Hippocampal formation (tissue), 2 donors: ENCODE measurements at places on chromosomes 4 and X.

GRCh38 chr4:83258461-83258860 lies 26.1 kb downstream of the COQ2 start:
- no peak for DNase-seq

DNA sequence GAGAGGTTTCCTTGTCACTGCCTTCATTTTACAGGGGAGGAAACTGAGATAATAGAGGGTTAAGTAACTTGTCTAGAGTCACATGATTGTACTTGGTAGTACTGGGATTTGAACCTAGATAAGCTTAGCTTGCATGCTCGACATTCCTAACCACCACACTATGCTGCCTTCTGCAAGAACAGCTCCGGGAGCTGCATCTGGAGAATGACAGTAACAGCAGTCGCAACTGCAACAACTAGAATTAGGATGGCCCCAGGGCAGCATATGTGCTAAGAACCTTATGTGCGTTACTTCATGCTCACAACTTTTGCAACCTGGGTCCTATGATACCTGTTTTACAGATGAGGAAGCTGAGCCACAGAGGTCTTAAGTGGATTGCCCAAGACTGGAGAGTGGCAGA lies 89.5 kb upstream of the LCORL start:
- no peak for DNase-seq

DNA sequence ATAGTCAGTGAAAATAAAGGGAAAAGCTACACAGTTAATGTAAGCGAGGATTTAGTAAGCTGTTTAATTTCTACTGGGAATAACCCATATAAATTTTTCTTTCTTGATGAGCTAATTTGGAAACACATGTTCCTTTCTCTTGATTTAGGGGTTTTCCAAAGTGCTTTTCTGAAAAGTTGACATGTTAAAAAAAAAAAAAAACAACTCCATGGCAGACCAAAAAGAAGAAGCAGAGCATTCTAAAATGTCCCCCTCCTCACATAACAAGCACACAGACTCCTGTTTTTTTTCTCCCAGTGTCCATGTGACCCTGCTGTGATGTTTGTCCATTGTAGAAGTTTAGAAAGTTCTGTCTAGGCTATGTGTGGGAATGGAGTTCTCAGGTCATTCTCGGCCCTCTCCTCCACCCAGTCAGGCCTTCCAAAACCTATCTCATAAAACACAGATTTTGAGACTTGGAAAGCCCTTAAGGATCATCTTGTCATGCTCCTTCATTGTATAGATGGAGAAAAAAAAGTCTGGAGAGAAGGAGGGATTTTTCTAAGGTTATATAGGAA lies 792 bp downstream of the CLIC2 start:
- DNase-seq: no peak

DNA sequence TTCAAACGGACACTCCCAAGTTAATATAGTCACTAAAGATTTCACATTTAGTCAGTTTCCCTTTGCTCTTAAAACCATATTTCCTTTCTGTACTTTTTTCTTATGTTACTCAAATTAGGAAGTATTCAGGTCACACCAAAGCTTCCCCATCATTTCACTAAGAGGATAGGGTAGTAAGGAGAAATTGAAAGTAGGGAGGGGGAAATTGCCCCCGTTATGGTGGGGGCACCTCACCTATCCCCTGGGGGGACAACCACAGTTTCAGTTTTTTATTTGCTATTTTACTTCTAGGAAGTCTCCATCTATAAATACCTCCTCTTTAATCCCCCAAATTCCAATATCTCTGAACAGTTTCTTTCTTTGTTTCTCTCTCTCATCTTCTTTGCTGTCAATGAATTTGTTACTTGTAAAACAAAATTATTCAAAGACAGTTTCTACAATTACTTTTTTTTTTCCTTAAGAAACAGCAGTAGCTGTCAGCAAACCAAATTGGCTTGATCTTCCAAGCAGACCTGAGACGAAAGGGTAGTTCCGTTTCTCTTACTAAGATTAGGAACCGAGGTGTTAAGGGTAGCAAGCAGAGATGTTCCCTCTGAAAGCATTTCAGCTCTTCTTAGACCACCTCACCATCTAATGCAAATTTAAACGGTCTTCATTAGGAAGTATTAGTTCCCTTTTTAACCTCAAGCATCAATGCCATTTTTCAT lies 160.2 kb upstream of the KLF3 start:
- DNase-seq: no peak

GRCh38 chr4:140463614-140464013 lies 34.5 kb downstream of the MGAT4D start:
- DNase-seq: no peak

DNA sequence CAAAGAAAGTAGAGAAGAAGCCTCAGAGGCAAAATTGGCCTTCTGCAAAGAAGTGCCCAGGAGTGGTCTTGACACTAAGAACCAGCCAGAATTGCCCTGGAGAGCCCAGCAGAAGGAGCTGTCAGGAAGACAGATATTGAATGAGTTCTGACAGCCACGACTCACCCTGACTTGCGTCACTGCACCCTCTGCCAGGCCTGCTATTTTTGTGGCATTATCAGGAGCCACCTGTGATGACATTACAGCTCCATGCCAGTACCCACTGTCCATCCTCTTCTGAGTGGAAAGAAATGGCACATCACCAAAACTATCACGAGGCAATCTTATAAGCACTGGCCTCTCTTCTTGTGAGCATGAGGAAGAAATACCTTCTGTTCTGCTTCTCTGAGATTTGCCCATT lies 67.7 kb downstream of the SMIM20 start:
- DNase-seq: no peak

DNA sequence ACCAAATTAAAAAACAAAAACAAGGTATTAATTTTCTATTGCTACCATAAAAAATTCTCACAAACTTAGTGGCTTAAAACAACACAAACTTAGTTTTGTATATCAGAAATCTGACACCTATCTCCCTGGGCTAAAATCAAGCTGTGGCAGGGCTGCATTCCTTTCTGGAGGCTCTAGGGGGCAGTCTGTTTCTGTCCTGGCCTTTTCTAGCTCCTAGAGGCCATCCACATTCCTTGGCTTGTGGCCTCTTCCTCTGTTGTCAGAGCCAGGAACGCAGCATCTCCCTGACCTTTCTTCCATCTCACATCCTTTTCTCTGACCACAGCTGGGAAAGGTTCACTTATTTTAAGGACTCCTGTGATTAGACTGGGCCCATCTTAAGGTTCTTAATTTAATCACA lies 38.9 kb upstream of the TLR2 start:
- DNase-seq: no peak

DNA sequence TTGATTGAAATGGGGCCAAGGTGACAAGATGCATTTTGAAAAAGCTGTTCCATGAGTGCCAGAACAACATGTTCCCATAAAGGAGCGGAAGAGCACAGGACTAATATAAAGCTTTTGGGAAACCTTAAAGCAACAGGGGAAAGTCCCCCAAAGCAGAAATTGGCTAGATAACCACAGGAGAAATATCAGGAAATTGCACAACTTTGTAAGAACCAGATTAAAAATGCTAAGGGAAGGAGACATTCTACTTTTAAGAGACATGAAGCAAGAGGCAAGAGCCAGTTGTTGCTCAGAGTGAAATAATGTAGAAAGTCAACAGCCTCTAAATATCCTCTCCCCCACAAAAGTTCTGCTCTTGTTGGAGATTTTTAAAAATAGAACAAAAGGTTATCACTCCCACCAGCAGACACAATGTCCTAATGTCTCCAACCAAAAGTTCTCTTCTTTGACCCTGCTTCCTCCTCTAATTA lies 85.2 kb upstream of the LNX1 start:
- no peak for DNase-seq

DNA sequence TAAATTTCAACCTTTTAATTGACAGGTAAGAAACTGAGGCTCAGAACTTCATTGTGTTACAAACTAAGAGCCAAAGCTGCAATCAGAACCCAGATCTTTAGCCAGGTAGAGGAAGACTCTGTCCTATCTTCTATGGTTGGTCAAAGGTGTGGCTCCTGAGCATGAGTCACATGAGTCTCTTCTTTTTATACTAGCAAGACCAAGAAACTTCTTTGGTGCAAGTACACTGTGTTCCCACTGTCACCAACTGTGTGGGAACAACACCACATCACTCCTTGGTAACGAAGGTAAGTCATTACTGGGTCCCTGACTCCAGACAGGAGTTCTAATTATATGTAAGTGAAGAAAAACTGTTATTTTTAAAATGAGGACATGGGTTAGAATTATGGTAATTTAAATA lies 290.1 kb downstream of the INPP4B start:
- DNase-seq: no peak

DNA sequence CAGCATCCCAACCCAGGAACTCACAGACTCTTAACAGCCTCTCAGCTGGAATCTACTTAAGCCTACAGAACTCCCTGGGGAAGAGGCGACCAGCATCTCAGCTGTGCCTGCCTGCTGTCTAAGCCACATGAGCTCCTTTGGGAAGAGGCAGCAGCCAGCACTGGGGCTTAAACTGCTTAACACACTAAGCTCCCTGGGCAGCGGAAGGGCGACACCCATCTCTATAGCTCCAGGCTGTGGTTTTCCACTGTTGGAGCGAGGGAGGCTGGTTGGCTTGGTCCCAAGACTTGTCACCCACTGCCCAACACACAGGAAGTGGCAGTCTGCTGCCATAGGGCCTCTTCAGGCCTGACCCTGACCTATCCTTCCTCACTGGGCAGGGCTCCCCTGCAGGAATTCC lies 1544.1 kb upstream of the ADGRL3 start:
- DNase-seq: no peak

DNA sequence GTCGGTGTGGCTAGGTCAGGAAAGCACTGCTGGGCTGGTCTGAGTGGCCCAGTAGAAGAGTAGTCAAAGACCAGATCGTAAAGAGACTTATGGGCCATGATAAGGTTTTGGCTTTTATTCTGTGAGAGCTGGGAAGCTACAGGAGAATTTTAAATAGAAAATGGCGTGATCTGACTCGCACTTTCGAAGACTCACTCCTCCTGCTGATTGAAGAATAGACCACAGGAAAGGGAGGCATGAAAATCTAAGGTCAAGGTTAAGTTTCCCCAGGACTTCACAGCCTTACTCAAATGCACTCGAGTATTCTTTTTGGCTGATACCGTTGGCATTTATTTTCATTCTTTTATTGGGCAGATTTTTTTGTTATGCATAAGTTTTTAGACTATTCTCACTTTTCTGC lies 231.4 kb upstream of the ANKRD50 start:
- no peak for DNase-seq

DNA sequence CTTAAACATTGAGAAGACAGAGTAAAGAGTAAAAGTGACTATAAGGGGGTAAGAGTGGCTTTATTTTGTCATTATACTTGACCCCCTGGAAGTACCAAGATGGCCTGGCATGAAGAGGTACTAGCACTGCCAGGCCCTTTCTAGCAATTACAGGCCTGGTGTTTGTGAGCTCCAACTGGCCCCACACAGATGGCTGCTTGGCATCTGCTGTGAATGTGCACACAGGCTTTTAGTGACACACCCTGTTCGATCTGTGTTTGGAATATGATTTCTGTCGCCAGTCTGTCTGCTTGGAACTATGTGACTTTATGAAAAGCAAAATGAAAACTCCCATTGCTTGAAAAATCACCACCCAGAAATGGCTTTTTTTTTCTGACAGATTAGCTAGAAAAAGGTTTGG lies 123.3 kb downstream of the CLCN4 start:
- DNase-seq: no peak

- no peak for DNase-seq
These were observed 31.1 kb upstream of the CLNK start for GRCh38 chr4:10715696-10716095.

DNA sequence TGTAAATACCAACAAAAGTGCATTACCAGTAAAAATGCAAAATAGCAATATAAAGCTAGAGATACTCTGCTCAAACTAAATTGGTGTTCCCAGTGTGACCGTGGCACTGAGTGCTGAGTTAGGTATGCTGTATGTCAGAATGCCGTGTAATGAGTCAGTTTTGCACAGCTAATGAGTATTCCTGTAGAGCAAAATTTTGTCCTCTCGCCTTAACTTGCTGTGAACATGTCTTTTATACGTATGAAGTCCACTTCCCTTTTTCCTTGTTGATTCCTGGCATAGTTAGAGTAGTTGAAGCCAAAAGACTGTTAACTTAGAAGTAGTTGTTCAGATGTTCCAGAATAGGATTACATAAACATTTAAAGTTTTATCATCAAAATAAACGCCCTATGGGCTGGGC lies 11.5 kb downstream of the DCLK2 start:
- DNase-seq: no peak

- DNase-seq: no peak
These were observed 250.5 kb upstream of the PRKX start for GRCh38 chrX:3963980-3964379.

GRCh38 chrX:133859860-133860259 lies 125.5 kb downstream of the GPC3 start:
- DNase-seq: no peak

DNA sequence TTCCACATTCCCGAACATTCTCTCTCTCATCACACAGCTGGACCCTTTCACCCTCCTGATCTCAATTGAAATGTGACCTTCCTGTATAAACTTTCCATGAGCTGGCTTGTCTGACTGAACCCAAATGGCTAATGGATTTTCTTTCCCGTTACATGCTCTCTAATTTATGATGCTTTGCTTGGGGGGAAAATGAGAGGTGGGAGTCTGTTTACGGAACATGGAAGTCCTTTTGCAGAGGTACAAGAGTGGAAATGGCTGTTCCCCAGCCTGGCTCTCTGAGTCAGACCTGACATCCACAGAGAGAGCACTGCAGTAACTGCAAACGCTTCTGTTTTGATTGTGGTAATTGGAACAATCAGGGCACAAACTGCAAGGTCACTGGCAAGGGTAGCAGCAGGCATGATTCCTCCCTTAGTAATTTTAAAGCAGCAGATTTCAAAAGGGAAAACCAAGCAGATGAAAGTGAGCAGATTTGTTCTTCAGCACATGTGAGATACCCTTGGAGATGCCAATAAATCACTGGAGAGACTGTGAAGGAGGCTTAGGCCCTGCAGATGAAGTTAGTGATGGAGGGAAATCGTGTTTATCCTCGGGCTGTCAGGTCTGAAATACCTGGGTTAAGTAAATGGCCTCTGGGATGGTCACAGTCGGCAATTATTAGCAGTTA lies 83.9 kb downstream of the SNCA start:
- DNase-seq: no peak

DNA sequence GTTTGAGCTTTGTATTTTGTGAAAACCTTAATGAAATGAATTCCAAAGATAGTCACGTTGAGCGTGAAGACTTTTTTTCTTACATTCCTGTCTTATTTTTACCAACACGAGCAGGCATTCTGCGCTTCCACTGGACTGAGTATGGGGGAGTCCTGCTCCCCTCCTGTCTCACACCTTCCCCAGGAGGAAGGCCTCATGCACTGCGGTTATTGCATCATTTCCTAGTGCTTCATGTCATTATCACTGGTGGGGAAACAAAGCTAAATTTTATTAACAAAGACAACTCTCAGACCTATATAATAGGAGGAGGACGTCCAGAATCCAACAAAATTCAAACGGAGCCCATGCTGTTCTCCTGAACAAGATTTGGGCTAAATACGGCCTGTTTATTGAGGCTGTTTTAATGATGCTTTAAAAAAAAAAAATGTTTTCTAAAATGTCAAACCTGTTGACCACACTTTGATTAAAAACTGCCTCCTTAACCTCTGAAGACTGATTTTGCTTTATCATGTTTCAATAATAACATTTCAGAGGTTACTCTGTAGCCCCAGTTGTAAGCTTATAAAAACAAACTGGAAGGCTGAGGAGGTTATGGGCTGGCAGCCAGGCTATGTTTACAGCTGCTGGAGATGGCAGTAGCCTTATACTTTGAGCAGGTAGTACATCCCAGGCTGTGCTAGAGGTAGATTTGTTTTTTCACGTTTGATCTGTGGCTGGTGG lies 118.0 kb downstream of the SOWAHB start:
- no peak for DNase-seq

- no peak for DNase-seq
These were observed 665.7 kb upstream of the ACTRT1 start for GRCh38 chrX:128717635-128718578.
